ENCODE measurements at places on chromosomes 2 and 18. TPM values are rescaled to one million over a fixed set of nuclear protein-coding genes. Genes with fewer than 3 reads are reported as not detected.

DNA sequence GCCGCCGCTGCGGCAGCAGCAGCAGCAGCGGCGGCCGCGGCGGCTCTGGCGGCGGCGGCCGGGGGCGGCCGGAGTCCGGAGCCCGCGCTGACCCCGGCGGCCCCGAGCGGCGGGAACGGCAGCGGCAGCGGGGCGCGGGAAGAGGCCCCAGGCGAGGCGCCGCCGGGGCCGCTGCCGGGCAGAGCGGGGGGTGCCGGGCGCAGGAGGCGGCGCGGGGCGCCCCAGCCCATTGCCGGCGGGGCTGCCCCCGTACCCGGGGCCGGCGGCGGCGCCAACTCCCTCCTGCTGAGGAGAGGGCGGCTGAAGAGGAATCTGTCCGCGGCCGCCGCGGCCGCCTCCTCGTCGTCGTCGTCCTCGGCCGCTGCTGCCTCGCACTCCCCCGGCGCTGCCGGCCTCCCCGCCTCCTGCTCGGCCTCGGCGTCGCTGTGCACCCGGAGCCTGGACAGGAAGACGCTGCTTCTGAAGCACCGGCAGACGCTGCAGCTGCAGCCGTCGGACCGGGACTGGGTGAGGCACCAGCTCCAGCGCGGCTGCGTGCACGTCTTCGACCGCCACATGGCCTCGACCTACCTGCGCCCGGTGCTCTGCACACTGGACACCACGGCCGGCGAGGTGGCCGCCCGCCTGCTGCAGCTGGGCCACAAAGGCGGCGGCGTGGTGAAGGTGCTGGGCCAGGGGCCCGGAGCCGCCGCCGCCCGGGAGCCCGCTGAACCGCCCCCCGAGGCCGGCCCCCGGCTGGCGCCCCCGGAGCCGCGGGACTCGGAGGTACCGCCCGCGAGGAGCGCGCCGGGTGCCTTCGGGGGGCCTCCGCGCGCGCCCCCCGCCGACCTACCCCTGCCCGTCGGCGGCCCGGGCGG is 646 bp downstream of the PHLPP1 start:
- peaks cover 50% of the 10 kb centered on the region for H3K4me1 ChIP-seq
- H3K27ac ChIP-seq, result no peak overlapping the region
- no peaks in the 10 kb centered on the region for H3K27me3 ChIP-seq
- no peaks in the 10 kb centered on the region for H3K36me3 ChIP-seq

GRCh38 chr2:150063931-150064548 is 423.4 kb downstream of the RND3 start:
- peak overlapping the region; percentile 54 for H3K27ac ChIP-seq
- H3K4me3 ChIP-seq, result peak overlapping the region; percentile 22
- H3K27me3 ChIP-seq, result no peaks in the 10 kb centered on the region

DNA sequence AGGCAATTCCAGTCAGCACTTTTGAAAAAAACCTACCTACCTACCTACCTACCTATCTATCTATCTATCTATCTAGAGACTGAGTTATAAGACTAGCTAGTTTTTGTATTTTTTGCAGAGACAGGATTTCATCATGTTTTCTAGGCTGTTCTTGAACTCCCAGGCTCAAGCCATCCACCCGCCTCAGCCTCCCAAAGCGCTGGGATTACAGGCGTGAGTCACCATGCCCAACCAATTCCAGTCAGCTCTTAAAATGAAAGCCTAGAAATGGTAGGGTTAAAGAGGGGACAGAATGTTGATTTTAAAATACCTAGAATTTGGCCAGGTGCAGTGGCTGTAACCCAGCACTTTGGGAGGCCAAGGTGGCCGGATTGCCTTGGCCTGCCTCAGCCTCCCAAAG is 19.1 kb downstream of the MSH2 start:
- no peaks in the 10 kb centered on the region for H3K4me1 ChIP-seq
- H3K36me3 ChIP-seq, result peaks cover 15% of the 10 kb centered on the region
- no peak for DNase-seq
- H3K27me3 ChIP-seq, result no peaks in the 10 kb centered on the region
- H3K4me3 ChIP-seq, result no peak overlapping the region

- DNase-seq, result peak; percentile 18
- peaks cover 11% of the 10 kb centered on the region for H3K27me3 ChIP-seq
- H3K4me1 ChIP-seq, result peaks cover 38% of the 10 kb centered on the region
- peak overlapping the region; percentile 98 for H3K4me3 ChIP-seq
- H3K27ac ChIP-seq, result peak overlapping the region; percentile 98
Measured at GRCh38 chr2:28895189-28895893, 874 bp downstream of the WDR43 start.

DNA sequence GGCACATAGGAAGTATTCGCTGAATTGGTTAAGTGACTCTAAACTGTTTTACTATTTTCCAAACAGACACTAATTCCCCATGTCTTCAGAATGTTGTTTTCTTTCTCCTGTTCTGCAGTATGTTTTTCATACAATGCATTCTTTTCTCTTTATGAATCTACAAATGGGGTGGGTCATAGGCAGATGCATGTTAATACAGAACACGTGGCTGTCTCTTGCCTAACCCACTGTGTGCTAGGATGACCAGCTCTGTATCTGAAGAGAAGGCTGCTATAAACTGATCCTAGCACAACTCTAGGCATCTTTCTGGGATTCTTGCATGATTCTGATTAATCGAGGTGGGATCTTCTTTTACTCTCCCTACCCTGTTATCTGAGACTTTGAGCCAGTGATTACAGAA is 826.0 kb downstream of the PLCL1 start:
- no peaks in the 10 kb centered on the region for H3K4me1 ChIP-seq
- H3K27ac ChIP-seq, result no peak overlapping the region
- H3K4me3 ChIP-seq, result no peak overlapping the region

- H3K27ac ChIP-seq, result no peak overlapping the region
- H3K36me3 ChIP-seq, result no peaks in the 10 kb centered on the region
- no peaks in the 10 kb centered on the region for H3K27me3 ChIP-seq
- peaks cover 42% of the 10 kb centered on the region for H3K4me1 ChIP-seq
Measured at GRCh38 chr2:160328811-160329527, 128.9 kb upstream of the ITGB6 start.

DNA sequence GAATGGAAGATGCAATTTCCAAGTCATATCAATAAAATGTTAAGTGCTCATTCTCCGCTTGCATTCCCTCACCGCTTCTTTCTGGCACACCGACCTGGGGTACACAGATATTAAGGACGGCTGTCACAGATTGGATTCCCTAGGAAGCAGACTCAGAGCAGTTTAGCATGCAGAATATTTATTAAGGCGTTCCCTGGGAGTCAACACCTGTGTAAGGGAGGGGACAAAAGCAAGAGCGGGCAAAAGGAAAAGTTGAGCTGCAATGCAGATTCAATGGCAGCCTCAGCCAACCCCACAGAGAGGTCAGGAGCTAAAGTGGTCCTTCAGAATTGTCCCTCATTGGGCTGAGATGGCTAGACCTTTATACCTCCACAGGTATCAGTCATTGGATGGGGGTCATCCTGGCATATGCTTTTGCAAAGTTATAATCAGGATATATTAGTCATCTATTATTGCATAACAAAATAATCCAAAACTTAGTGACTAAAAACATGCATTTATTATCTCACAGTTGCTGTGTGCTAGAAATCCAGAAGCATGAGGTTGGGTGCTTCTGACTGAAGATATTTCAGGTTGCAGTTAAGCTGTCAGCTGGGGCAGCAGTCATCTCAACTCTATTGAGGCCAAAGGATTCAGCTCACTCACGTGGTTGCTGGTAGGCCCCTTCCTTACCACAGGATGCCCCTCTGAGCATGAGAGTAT is 27.0 kb upstream of the INO80D start:
- H3K4me1 ChIP-seq, result no peaks in the 10 kb centered on the region
- H3K27me3 ChIP-seq, result no peaks in the 10 kb centered on the region
- H3K36me3 ChIP-seq, result peaks cover 22% of the 10 kb centered on the region
- no peak for DNase-seq

GRCh38 chr18:1846640-1847039 is 724.7 kb downstream of the METTL4 start:
- H3K36me3 ChIP-seq, result no peaks in the 10 kb centered on the region
- H3K4me1 ChIP-seq, result no peaks in the 10 kb centered on the region
- peaks cover 2% of the 10 kb centered on the region for H3K27me3 ChIP-seq
- DNase-seq, result no peak
- H3K4me3 ChIP-seq, result no peak overlapping the region

GRCh38 chr2:120226316-120226715 is 3.1 kb upstream of the TMEM185B start:
- H3K27me3 ChIP-seq, result peaks cover 31% of the 10 kb centered on the region
- no peak for DNase-seq
- peak overlapping the region; percentile 75 for H3K4me3 ChIP-seq
- H3K27ac ChIP-seq, result peak overlapping the region; percentile 68

Gene DSC3
- total RNA-seq, result 0.16 TPM

Gene CD8A
- total RNA-seq, result 0.54 TPM

Gene FZD7
- total RNA-seq, result 91.0 TPM

Gene CDCA7
- total RNA-seq, result 82.5 TPM
